Right forelimb (tissue), 1 donor: ENCODE measurements at places on chromosomes 5 and 9.

DNA sequence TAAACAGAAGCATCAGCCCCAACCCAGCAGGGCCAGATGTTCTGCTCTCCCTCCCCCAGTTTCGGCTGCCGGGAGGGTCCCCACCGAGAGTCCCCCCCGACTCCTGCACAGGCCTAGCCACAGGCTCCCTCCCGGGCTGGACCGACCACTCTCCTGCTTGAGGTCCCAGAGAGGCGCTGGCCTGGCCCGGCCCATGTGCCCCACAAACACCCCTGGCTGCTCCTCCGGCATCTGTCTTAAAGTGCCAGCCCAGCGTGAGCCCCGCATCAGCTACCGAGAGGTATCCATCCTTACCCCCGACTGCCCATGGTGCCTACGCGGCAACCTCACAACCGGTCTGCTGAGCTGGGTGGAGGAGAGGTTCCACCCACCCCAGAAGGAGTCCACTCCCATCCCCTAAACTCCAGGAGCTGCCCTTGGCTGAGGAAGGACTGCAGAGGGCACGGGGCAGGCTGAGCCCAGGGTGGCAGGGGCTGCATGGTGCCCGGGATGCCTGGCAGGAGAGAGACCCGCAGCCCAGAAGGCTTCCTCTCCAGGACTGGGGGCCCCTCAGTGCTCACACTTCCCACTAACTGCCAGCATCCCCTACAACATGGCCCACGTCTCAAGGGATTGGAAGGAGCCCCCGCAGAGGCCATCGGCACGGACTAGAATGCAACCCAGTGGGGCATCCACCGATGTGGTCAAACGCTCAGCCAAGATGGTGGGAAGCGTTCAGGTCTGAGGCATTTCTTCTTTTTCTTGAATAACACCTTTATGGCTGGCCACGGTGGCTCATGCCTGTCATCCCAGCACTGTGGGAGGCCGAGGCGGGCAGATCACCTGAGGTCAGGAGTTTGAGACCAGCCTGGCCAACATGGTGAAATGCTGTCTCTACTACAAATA is 15.6 kb upstream of the EGFL7 start:
- DNase-seq: no peak

DNA sequence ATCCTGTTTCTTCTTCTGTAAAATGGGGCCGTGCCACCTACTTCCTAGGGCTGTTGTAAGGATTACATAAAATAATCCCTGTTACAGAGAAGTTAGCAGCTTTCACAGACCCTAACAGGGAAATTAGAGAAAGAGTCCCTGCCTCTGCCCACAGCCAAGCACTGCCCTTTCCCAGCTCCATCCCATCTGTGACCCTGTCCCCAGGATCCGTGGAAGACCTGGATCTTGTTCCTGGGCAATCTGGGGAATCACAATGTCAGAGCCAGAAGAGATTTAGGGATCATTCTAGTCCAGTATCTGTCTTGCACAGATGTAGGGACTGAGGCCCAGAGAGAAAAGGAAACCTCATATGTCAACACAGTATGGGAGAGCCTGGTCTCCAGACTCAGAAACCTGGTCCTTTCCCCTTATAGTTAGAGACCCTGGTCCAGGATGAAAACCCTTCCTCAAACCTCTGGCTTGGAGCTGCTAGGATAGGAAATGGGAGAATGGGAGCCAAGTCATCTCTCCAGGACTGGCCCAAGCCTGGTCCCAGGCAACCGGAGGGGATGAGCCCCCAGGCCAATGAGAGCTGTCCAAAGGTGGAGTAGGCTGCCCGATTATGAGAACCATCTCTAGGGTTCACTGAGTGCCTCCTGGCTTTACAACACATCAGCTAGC is 12.5 kb downstream of the LHX6 start:
- no peak for DNase-seq

DNA sequence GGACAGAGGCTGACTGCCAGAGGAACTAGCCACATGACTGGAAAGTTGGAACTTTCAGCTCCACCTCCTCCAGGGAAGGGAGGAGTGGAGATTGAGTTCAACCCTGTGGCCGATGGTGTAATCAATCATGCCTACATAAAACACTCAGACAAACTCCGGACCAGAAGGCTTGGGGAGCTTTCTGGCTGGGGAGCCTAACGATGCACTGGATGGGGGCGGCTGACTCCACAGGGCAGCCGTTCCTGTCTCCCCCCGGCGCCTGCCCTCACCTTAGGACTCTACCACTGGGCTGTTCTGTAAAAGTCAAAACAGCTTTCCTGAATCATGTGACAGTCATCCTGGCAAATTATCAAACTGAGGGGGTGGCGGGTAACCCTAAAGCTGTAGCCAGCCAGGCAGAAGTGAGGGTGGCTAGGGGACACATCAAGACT is 58.0 kb downstream of the GOLM1 start:
- DNase-seq: no peak

DNA sequence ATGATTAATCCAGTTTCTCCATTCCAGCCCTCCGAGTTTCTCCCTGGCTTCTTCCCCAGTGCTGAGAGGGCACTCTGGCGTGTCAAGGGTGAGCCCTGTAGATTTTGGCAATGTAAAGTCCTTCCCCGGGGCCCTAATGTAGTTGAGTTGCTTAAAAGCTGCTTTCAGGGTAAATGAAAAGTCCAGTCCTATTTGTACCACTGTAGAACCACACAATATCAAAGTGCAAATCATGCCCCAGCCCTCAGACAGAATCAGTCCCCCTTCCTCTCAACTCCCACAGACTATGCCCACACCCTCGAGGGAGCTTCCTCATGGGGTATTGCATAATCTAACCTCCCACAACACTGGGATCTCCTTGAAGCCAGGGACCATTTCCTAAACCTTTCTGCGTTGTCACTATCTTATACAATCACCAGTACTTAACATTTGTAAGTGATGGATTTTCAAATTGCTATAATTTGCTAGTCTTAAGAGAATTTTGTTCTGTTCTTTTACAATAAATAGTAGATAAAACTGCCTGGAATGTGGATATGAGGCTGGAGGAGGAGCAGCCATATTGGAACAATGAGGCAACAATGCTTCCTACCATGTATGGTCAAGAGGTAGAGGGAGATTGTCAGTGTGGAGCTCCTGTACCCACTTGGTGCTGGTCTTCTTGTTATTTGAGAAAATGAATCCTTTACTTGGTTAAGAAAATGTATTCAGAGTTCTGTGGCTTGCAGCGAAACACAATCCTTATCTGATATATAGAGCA is 34.4 kb downstream of the ZNF366 start:
- no peak for DNase-seq

GRCh38 chr5:35803191-35803651 is 53.5 kb upstream of the IL7R start:
- DNase-seq: peak; percentile 71

- no peak for DNase-seq
These were observed 13.8 kb downstream of the PCDHB15 start for GRCh38 chr5:141258948-141259347.

- DNase-seq: no peak
These were observed 1.3 kb downstream of the CD72 start for GRCh38 chr9:35616681-35617459.

DNA sequence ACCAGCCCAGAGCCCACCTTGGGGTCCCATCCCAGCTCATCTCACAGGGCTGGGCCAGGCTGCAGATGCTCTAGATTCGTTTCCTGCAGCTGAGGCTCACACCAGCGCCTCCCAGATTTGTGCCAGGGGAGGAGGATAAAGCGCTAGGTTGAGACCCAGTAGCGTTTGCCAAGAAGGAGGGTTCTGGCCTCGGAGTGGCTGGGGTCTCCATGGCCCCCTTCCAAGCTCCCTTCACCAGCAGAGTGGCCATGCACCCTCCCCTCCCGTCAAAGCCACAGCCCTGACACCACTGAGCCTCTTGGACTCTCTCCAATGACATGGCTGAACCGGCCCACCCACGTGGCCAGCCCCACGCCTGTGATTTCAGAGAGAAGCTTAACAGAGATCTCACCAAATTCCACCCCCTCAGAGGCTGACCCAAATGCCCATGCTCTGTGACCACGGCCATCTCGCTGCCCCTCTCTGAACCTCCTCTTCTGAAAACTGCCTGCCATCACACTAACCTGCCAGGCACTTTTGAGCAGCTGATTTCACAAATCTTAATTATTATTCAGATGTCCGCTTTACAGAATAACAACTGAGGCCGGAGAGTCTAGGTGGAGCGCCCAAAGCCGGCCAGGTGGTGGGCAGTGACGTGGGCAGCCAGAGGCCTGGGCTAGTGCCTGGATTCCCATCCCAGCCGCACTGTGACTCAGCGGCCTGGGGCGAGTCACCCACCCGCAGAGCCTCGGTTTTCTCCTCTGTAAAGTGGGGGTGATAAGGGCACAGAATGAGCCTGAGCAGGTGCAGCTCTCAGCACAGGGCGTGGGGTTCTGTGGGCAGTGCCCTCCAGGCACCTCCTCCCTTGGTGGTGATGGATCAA is 155.7 kb downstream of the C9orf50 start:
- peak; percentile 67 for DNase-seq

DNA sequence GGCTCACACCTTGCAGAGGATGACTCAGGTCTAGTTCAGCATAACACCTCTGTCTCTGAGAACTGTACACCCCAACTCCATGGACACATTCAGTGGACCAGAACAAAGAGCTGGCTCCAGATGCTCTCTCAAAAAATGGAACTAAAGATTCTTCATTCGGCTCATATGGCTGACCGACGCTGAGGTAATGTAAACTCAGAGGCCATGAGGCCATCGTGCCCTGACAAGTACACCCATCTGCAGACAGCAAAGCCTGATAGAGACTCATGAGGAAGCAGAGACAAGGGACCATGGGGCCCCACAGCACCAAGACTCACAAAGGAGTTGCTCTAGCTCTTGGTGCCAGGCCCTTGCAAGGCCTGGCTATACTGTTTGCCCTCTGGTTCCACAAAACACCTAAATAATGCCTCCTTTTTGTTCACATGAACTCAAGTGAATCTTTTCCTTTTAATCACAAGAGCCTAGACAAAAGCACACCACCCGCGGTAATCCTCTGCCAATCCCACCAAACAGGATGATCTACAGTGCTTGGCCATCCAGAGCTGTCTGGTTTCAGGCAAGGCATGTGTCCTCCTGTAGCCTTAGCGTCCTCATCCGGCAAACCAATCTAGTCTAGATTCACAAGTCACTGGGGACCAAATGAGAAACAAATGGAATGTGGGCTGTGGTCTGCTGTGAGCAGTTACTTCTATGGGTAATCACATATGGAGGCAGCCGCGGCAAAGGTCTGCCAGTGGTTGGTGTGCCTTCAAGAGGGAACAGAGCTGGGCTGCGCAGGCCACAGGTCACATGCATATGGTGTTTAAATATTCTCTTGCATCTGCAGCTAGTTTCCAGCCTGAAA is 22.7 kb downstream of the MED27 start:
- no peak for DNase-seq
